CD4-positive, alpha-beta T cell treated with Interleukin-15 for 1 hour (primary cell): ENCODE measurements at places on chromosomes 12 and 14.
A peak's percentile ranks its signal among the peaks of the same experiment; 100 is the strongest.

DNA sequence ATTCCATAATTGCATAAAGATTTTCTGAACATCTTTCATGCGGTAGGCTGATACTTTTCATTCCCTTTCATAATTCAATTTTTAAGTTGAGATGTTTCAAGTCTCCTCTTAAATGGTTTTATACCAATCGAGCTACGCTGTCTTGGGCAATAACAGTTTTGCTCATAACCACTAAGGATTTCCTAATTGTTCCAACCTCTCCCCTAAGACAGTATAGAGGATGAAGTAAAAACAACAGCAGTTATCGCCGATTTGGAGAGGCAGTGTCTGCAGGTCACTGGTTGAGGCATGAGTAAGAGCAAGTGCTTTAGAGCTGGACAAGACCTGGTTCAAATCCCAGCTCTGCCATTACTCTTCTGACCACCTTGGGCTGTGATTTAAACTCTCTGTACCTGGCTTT is 6.9 kb upstream of the MED13L start:
- peak; percentile 43 for DNase-seq

GRCh38 chr12:116969615-116970585 is 59.1 kb downstream of the FBXW8 start:
- DNase-seq = no peak

DNA sequence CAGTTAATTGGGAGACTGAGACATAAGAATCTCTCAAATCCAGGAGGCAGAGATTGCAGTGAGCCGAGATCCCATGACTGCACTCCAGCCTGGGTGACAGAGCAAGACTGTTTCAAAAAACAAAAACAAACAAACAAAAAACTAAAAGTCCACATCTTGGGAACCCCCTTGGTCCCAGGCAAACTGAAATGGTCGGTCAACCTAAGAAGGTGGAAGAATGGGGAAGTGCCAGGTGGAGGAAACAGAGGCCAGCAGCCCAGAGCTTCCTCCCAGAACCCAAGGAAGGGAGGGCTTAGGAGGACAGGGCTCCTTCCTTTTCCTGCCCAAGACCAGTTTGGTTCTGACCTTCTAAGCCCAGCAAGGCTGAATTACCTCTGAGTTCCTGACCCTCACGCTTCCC is 121.0 kb upstream of the FUT8 start:
- no peak for DNase-seq

DNA sequence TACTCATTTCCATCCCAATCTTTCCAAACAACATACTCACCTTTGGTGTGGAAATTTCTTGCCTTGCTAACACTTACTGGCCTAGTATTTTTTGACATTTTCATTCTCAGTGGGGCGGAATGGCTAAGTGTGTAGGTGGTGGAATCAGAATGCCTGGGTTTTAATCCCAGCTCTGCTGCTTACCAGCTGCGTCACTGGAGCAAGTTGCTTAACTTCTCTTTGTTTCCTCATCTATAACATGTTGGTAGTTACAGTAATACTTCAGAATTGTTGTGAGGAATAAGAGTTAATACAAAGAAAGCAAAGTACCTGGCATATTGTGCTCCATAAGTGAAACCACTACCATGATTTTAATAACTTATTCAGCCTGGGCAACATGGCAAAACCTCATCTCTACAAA is 3.0 kb upstream of the FAM177A1 start:
- no peak for DNase-seq
